Panc1 (cell line): ENCODE measurements at places on chromosomes 5 and 9. TPM values are rescaled to one million over a fixed set of nuclear protein-coding genes. Genes with fewer than 3 reads are reported as not detected.

PLCXD3 gene
- total RNA-seq = 0.10 TPM

PCDHGA1 gene
- total RNA-seq = 0.92 TPM

GABRB2 gene
- total RNA-seq = not detected

TTF1 gene
- 8.4 TPM for total RNA-seq

SIGMAR1 gene
- total RNA-seq = 131 TPM

LRRC70 gene
- 0.13 TPM for total RNA-seq

DNA sequence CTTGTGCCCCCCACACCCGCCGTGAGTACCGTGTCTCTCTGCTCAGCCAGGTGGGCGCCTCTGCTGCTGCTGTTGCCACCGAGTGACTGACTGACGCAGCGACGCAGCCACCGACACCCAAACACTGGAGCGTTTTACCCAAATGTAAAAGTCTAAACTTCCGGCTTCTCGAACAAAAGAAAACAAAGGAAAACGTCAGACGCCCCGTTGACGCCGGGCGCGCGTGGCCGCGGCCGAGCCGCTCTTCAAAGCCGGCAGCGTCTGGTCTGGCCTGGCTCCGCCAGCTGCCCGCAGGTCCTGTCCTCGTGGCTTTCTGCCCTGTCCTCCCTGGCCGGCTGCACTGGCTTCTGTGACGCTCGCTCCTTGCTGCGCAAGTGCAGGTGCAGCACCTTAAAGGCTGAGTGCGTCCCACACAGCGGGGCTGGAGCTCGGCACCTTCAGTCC, 41.4 kb upstream of the CLPTM1L start:
- H3K27ac ChIP-seq = no peak overlapping the region
- DNase-seq = no peak
- H3K36me3 ChIP-seq = no peaks in the 10 kb centered on the region
- peak overlapping the region; percentile 52 for H3K4me3 ChIP-seq

- DNase-seq = no peak
- H3K27ac ChIP-seq = no peak overlapping the region
- no peaks in the 10 kb centered on the region for H3K36me3 ChIP-seq
- no peaks in the 10 kb centered on the region for H3K4me1 ChIP-seq
- no peak overlapping the region for H3K4me3 ChIP-seq
Measured at GRCh38 chr9:71630377-71630995, 137.8 kb downstream of the CEMIP2 start.

GRCh38 chr5:1568201-1568979, 44.6 kb upstream of the LPCAT1 start:
- DNase-seq = no peak
- H3K27me3 ChIP-seq = no peaks in the 10 kb centered on the region
- peaks cover 3% of the 10 kb centered on the region; the same call in 1 of the 2 replicates for H3K4me1 ChIP-seq
- no peak overlapping the region for H3K4me3 ChIP-seq
- H3K36me3 ChIP-seq = no peaks in the 10 kb centered on the region

- H3K27me3 ChIP-seq = peaks cover 2% of the 10 kb centered on the region; the same call in 1 of the 2 replicates
- H3K36me3 ChIP-seq = no peaks in the 10 kb centered on the region
Measured at GRCh38 chr9:131282688-131283422, 6.5 kb upstream of the FAM78A start.

- no peak overlapping the region; the same call in 1 of the 2 replicates for H3K27ac ChIP-seq
- no peak overlapping the region for H3K4me3 ChIP-seq
- H3K4me1 ChIP-seq = peaks cover 15% of the 10 kb centered on the region
- H3K27me3 ChIP-seq = no peaks in the 10 kb centered on the region
- DNase-seq = no peak
- H3K36me3 ChIP-seq = peaks cover 28% of the 10 kb centered on the region
Measured at GRCh38 chr9:133351908-133352634, 4.1 kb downstream of the RPL7A start.

GRCh38 chr5:158451203-158451992, 592.5 kb upstream of the CLINT1 start:
- no peak overlapping the region for H3K27ac ChIP-seq
- no peaks in the 10 kb centered on the region for H3K36me3 ChIP-seq
- H3K4me1 ChIP-seq = no peaks in the 10 kb centered on the region
- H3K4me3 ChIP-seq = no peak overlapping the region

DNA sequence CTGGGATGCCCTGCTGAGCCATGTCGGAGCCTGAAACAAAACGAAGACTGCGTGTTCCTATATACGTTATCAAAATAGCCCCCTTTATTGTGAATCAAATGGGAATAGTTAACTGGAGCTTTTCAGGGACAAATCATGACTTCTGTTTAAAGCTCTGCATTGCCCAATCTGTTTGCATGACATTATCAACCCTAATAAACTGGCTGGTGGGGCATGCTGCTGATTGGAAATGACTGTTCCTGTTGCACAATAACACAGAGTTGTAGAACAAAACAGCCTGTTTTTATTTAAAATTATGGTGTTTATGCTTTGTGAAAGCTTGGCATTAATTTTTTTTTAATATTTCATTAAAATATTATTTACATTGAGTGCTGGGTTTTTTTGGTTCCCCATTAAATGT, 215.5 kb downstream of the TMEM167A start:
- no peaks in the 10 kb centered on the region for H3K27me3 ChIP-seq
- no peaks in the 10 kb centered on the region for H3K4me1 ChIP-seq
- DNase-seq = no peak
- H3K36me3 ChIP-seq = no peaks in the 10 kb centered on the region

DNA sequence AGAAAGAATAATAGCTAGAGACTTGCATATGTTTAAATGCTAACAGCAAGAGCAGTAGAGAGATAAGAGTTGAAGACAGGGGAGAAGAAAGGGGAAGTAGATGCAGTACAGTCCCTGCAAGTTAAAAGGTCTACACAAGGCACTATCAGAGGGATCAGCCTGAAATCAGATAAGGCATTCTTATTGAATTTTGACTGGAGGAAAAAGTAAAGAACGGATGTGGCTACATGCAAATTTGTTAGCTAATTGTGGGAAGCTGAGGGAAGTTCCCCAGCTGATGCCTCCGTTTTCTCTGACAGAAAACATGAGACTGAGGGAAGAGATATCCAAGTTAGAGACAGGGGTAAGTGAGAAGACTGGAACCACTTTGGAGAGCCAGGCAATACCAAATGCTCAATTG, 12.9 kb upstream of the RHOBTB3 start:
- no peaks in the 10 kb centered on the region for H3K36me3 ChIP-seq
- no peak for DNase-seq
- no peak overlapping the region; the same call in 1 of the 2 replicates for H3K27ac ChIP-seq
- no peaks in the 10 kb centered on the region for H3K27me3 ChIP-seq

DNA sequence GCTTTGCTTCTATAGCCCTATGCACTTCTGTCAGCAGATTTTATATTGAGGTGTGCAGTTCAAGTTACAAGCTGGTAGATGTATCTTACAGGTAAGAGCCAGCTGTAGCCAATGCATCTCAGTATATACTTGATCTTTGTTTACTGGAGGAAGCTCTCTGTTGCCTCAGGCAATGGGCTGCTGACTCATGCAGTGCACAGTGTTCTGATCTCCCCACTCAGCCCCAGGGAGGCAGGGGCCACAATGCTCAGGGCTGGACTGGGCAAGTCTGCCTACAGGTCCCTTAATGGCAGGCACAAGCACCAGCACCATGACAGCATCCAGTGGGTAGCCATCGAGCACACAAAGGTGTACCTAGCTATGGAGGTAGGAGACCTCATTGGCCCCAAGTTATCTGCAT, 178.8 kb upstream of the CDH10 start:
- no peak for DNase-seq
- no peaks in the 10 kb centered on the region for H3K27me3 ChIP-seq
- H3K4me3 ChIP-seq = no peak overlapping the region
- no peaks in the 10 kb centered on the region for H3K36me3 ChIP-seq

DNA sequence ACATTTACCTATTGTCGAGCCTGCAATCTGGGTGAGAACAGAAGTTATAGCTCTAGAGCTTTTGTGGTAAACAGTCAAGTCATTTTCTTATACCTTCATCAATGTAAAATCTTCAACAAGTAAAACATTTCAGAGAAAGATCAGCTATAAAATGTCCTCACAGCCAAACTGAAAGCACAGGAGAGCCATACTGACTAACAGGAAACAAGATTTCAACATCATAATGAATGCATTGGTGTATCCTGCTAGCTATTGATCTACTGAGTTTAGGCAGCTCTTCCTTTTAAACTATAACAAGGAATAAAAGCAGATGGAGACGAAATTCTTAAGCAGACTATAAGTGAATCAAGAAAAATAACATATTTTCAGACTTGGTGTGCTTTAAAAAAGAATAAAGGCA, 1522.9 kb upstream of the WWC1 start:
- H3K27me3 ChIP-seq = no peaks in the 10 kb centered on the region
- H3K36me3 ChIP-seq = no peaks in the 10 kb centered on the region
- no peak overlapping the region for H3K4me3 ChIP-seq
- H3K4me1 ChIP-seq = no peaks in the 10 kb centered on the region

DNA sequence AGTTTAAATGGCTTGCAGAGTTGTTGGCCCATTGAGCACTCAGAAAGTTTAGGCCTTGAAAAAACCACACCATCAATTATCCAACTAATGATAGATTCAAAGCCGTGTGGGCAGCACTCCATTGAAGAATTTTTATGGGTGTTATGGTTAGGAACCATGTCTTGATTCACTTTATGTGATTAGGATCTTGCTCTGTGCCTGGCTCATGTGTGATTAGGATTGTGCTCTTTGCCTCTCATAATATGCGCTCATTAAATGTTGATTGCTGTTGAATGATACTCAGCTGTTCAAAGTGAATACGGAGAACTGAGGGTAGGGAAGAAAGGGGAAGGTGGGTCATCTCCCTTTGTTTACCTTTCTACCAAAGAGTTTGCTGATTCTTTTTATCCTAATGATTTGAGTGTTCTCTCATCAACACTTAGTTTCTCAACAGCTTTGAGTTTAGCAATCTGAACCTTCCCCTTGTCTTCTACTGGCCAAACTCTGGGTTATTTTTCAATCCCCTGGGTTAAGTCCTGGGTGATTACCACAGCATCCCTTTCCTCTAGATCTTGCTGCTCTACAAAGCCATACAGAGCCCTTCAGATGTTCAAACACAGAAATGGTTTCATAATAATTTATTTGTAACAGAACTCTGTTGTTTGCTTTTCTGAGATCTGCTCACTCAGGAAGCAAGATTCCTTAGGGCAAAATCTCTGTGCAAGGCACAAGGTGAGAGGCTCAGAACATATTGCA, 668.8 kb upstream of the RGMB start:
- no peaks in the 10 kb centered on the region for H3K36me3 ChIP-seq
- no peak overlapping the region for H3K27ac ChIP-seq
- H3K4me1 ChIP-seq = no peaks in the 10 kb centered on the region
- no peak overlapping the region for H3K4me3 ChIP-seq

DNA sequence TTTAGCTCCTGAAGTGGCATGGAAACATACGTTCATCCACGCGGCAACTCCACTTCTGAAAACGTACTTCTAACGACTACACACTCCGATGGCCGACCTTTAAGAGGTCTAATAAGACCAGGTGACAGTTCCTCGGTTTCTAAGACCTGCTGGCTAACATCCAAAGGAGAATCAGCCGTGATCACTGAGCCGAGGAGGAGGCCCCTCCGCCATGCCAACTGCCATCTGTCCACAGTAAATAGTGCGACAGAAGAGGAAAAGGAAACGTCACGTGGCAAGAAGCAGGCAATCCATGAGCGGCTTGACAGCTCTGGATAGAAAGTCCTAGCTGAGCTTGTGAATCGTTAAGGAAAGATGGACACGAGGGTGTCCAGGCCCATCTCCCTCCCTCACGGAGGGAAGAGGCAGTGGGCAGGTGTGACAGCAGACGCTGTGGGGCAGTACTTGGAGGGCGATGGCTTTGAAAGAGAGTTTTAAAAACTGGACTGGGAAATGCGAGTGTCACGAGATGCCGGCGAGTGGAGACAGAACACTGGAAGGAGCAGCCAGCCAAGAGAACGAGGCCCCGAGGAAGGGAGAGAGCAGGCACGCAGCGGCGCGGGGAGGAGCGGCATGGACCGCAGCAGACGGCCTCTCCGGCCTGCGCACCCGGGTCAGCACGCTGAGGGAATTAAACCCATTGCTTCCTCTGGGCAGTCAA, 66.7 kb upstream of the TBC1D9B start:
- H3K27me3 ChIP-seq = no peaks in the 10 kb centered on the region
- DNase-seq = no peak
- no peak overlapping the region for H3K27ac ChIP-seq
- H3K36me3 ChIP-seq = no peaks in the 10 kb centered on the region

- H3K4me1 ChIP-seq = peaks cover 11% of the 10 kb centered on the region
- DNase-seq = peak; percentile 35
- H3K36me3 ChIP-seq = peaks cover 33% of the 10 kb centered on the region
- no peak overlapping the region for H3K27ac ChIP-seq
- H3K4me3 ChIP-seq = no peak overlapping the region
Measured at GRCh38 chr9:33946779-33947535, 101.7 kb downstream of the UBAP2 start.

DNA sequence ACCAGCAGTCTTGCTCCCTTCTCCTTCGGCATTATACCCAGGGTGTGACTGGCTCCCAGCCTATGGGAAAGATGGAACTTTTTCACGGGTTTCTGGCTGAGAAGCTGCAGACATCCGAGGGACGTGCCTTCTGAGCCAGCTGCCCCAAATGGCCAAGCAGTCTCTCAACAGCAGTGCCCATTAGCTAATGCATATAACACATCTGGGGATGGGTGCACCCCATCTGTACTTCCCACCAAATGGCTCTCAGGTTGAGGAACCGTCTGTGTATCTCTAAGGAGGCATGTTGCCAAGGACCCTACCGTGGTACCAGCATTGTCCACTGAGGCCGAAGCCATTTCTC, 25.0 kb downstream of the C5orf15 start:
- no peaks in the 10 kb centered on the region for H3K27me3 ChIP-seq
- no peaks in the 10 kb centered on the region for H3K36me3 ChIP-seq
- no peak overlapping the region for H3K4me3 ChIP-seq

DNA sequence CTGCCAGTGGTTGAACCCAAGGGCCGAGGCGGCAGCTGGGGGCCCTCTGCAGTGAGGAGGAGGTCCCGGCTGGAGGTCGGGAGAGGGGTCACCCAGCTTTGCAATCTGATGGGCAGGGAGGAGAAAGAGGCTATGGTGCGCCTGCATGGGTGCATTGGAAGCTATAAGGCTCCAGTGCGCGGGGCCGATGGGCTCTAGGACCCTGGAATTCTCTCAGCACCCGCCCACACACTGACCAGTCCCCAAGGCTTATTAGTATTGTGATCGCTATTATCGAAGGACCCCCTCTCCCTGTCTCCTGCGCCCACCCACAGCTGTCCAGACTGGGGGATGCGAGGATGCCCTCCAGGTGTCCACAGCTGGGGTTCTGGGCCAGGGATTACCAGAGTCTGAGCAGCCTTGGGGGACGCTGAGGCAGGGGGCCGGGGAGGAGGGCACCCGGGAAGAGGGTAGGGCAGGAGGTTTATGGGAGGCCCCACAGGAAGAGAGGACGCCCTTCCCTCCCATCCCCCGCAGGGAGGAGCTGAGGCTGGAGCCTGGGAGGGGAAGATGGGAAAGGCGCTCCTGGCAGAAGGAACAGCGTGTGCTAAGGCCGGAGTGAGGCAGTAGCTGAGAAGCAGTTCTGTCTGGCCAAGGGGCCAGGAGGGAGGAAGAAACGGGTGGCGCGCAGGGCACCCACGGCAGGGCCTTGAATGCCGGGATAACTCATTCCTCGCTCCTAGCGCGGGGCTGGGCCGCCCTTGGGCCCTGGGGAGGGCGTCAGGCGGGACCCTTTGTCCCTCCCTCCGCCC, 24.2 kb downstream of the C9orf50 start:
- H3K4me3 ChIP-seq = peak overlapping the region; percentile 14; the same call in 1 of the 2 replicates
- H3K36me3 ChIP-seq = no peaks in the 10 kb centered on the region
- DNase-seq = no peak
- no peaks in the 10 kb centered on the region for H3K27me3 ChIP-seq
- H3K27ac ChIP-seq = no peak overlapping the region
- H3K4me1 ChIP-seq = peaks cover 3% of the 10 kb centered on the region
